Stimulated activated CD8-positive, alpha-beta memory T cell treated with anti-CD3 and anti-CD28 coated beads, Interleukin-4, amount 100 ng/mL, for 4 hours (primary cell): ENCODE measurements at places on chromosomes 7 and 10.

GRCh38 chr10:132360766-132361447 lies 28.9 kb downstream of the LRRC27 start:
- DNase-seq = no peak

GRCh38 chr10:25797888-25798429 lies 136.1 kb upstream of the MYO3A start:
- DNase-seq = no peak

DNA sequence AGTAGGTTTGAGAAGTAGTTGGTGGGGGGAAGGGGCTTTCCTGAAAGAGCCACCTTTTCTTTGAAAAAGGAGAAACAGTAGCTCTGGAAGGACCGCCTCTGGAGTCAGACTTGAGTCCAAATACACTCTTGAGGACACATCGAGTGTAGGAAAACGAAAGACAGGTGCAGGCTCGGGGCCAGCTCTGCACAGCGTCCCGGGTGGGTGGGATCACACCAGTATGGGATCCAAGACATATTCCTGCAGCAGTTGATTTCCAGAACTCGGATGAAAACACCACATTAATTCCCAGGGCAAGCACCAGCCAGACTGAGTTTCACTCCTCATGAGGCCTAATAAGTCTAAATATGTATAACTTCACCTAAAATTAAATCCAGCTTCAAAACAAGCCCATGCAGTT lies 61.4 kb downstream of the ASB13 start:
- DNase-seq = no peak

GRCh38 chr10:98258683-98259454 lies 9.1 kb downstream of the LOXL4 start:
- DNase-seq = no peak

- no peak for DNase-seq
Observed at GRCh38 chr10:3500408-3500856, 284.6 kb downstream of the KLF6 start.

DNA sequence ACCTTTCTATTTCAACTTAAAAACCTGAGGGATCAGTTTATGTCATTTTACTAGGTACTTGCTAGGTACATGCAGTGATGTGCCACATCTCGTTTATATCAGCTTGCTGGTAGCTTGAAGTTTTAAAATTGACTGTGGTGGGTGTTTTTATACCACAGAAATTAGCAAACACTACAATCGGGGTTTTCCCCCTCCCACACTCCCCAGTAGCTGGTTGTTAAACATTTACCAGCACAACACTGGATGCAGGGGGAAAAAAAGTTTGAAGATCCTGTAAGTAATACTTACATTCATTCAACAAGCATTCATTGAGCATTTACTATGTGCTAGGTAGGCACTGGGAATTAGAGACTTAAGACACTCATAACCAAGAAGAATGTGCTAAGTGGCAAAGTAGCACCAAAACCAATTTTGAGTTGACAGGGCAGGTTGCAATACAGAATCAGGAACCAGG lies 32.6 kb downstream of the USP6NL start:
- DNase-seq = no peak

GRCh38 chr10:98664329-98665042 lies 217.8 kb upstream of the HPS1 start:
- no peak for DNase-seq

DNA sequence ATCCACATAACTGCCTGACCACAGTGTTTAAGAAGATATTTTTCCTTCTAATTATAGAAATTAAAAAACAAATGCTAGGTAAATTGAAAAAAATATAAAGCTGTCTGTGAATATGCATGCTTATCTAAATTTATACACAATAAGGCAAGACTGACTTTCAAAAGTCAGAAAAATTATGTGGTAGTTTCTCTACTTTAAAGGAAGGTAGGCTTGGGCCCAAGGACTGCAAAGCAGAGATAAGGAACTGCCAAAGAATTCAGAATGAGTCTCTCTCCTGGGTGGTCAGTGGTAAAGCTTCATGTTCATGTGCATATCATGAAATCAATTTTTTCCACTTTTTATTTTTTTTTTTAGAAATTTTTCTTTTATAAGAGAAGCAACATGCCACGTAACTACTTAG lies 998.6 kb downstream of the REEP3 start:
- DNase-seq = no peak

- DNase-seq = no peak
Observed at GRCh38 chr7:25665374-25665773, 437.1 kb upstream of the NPVF start.

- DNase-seq = no peak
Observed at GRCh38 chr7:82699773-82700186, 256.2 kb upstream of the CACNA2D1 start.

DNA sequence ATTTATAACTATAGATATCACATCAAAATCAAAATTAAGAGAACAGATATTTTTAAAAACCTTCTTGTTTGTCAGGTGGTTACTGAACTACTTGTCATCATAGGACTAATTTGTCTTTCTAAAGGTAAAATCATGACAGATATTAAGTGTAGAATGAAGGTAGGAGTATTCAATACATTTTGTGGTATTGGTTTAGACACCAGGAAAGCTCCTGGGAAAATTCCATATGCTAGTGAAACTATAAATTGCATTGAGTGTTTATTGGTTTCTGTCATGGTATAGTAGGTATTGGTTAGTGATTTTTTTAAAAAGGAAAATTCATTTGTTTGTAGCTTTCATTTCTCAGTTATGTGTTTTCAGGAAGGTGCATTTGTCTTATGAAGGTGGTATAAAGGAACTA lies 132.7 kb downstream of the KCND2 start:
- no peak for DNase-seq

- DNase-seq = no peak
Observed at GRCh38 chr10:43205681-43206390, 61.0 kb downstream of the RASGEF1A start.
